ENCODE measurements at places on chromosomes 16 and 17.

DNA sequence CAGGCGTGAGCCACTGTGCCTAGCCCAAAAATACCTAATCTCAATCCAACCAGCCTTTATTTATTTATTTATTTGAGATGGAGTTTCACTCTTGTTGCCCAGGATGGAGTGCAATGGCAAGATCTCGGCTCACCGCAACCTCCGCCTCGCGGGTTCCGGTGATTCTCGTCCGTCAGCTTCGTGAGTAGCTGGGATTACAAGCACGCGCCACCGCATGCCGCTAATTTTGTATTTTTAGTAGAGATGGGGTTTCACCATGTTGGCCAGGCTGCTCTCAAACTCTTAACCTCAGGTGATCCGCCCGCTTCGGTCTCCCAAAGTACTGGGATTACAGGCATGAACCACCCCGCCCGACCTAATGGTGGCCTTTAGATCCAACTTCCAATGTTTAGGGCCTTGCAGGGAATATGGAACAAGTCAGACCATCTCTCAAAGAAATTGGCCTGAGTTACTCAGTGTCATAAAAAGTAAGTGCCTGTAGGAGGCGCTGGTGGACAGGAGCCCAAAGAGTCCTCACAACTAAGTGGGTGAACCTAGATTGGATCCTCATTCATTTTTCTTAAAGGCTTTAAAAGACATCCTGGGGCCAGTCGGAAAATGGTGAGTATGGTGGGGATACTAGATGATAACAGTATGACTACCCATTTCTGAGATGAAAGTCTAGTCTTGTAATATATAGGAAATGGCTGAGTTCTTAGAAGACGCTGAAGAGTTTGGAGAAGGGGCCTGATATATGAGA is 4.6 kb downstream of the ZSCAN10 start:
- DNase-seq = no peak

GRCh38 chr16:5647051-5647450 is 549.5 kb upstream of the EEF2KMT start:
- DNase-seq = no peak

DNA sequence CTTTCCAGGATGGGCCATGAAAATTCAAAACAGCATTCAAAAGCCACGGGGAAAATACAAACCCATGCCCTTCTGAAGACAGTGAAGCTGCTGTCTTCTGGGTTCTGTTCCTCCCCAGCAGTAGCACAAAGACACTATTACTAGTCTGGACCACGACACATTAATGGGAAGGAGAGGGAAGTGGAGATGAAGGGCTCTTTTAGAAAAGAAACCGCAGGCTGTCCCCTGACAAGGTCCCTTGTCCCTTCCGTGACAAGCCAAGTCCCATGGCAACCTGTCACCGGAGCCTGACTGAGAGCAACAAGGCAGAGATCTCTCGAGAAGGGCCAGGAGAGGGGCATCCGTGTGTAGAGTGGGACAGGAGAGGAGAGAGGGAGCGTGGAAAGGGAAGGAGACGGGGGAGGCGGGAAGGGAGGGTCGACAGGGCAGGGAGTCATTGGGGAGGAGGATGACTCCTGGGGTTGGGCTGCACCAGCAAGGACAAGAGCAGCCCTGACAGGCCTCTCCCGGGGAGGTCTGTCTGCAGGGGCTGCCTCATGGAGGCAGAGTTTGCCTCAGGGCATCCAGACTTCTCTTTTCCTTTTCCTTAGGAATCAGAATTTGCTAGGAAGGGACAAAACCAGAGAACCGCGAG is 436.2 kb downstream of the SLC39A11 start:
- no peak for DNase-seq

- DNase-seq = no peak
Measured at GRCh38 chr17:4317610-4318009, 48.9 kb downstream of the UBE2G1 start.

All from upper lobe of right lung (tissue), 1 donor.